ENCODE measurements at places on chromosomes 2 and 18.

GRCh38 chr2:63796796-63797195 lies 44.9 kb upstream of the UGP2 start:
- no peak for DNase-seq

- DNase-seq: no peak
Measured at GRCh38 chr18:2424420-2424819, 146.9 kb downstream of the METTL4 start.

DNA sequence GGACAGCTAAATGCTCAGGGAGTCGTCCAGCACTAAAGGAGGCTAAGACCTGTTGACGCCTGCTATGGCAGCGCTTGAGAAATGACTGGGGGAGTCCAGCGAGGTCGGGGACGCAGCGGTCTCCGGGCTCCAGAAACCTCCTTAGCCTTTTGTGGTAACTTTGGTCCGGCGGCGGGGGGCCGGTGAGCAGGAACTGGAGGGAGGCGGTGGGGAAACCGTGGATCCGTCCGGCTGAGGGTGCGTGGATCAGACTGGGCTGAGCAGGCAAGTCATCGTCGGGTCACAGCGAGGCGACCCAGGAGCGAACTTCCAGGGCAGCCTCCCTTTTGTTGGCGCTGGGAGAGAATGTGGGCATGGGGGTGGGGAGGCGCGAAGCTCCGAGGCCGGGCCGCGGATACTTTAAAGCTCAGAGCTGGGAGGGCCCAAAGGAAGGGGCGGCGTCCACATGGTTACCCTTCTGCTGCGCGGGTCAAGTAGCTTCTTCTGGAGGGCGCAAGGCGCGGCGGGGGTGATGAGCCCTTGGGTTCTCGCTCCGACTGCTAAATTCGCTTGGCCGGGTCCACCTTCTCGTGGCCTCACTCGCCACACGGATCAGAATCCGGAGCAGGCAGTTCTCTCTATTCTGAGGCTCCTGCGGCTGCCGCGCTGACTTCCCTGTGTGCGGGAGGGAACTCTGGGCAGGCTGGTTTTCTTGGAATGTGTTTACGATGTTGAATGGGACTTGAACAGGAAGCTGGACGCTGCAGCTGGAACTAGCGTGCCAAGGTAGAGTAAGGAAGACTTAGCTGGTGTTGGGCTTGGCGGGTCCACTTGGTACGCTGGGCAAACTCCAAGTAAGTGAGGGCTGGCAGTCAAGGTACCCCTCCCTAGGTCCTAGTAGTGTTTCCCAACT lies 920 bp downstream of the GULP1 start:
- peak; percentile 78 for DNase-seq

- DNase-seq: no peak
Measured at GRCh38 chr18:22641958-22642357, 224.2 kb upstream of the CTAGE1 start.

DNA sequence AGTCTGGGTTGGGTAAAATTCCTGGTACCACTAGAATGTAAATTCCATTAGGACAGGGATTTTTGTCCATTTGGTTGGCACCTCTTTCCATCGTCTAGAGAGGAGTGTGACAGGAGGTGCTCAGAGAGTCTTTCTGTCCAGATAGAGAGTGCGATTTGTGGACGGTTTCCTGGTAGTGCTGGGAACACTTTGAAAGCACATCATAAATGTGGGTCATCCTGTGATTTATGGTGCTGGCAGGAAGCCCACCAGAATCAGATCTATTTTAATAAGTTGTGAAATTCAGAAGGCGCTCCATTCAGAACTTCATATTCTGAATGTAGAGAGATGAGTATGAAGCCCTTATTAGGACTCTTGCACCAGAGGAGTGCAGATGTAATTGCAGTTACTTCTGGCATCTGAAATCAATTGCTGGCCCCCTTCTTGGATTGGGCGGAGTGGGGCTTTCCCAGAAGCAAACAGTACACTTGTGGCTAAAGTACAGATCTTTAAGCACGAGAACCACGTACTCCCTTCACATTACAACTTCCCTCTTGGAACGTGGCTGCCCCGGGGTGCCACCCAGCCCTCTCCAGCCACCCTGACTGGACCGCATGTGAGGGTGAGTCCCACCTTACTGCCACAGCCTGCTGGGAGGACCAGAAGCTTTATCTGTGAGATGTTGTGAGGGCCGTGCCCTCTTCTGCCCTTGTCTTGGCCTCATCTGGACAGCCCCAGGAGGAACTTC lies 243.2 kb downstream of the MYO3B start:
- DNase-seq: no peak

DNA sequence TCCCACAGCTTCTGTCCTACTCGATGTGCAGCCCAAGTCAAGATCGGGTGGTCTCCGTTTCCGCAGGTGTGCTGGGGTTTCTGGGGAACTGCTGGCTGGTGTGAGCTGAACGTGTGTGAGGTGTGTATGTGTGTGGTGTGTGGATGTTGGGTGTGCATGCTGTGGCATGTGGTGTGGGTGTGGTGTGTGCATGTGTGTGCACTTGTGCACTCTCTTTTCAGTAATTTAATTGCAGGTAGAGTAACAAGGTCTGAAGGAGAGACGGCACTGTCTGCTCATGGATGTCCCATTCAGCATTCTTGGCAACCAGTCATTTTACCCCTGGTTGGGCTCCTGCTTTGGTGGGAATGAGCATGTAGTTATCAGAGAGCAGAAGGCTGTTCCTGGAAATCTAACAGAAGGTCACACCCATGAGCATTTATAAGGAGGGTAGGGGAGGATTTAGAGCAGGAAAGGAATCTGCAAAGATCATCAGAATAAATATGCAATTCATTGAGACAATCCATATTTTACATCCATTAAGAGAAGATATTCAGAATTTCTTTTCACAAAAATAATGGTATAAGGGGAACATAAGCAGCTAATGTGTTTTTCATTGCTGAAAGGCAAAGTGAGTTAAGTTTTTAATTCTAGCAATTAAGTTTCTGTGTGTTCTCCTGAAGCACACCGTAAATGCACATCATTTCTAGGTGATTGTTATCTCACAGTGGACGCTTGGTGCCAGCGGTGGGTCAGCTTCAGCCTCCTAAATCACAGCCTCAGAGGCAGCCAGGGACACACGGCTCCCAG lies 60.7 kb downstream of the ADI1 start:
- DNase-seq: no peak

DNA sequence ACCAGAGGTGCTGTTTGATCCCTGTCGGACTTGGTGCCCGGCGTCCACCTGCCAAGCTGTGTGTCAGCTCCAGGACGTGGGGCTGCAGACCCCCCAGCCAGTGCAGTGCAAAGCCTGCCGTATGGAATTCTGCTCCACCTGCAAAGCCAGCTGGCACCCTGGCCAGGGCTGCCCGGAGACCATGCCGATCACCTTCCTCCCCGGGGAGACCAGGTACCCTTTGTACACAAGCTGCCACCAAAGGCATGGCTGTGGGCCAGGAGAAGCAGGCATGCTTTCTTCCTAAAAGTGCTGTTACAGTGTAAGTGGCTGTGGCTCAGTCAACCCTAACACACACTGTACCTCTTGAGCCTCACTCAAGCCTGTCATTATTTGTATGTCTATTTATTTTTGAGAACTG lies 103.3 kb downstream of the RNF144A start:
- DNase-seq: no peak

- DNase-seq: no peak
Measured at GRCh38 chr18:32258558-32259204, 68.8 kb downstream of the MEP1B start.

DNA sequence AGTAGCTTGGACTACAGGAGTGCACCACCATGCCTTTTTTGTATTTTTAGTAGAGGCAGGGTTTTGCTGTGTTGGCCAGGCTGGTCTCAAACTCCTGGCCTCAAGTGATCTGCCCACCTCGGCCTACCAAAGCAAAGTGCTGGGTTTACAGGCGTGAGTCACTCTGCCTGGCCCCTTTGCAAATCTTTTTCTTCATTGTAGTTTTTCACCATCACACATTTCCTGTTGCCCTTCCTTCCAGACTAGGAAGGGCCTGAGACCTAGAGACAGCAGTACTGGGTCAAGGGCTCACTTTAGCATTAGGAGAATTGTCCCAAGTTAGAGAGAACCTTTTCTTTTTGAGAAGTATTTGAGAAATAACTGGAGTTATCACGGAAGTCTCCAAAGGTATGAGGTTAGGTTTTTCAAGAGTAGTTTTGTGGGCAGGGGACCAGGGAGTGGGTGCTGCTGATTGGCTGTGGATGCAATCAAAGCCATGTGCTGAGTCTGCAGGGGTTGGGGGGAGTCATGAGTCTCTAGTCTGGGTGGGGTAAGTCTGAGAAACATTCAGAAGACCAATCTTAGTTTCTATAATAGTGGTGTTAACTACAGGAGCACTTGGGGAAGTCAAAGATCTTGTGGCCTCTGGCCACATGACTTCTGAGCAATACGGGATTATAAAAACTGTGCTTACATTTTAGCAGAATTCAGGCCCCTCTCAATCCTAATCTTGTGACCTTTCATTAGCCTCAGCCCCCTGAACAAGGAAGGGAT lies 23.7 kb downstream of the B3GNT2 start:
- DNase-seq: no peak

DNA sequence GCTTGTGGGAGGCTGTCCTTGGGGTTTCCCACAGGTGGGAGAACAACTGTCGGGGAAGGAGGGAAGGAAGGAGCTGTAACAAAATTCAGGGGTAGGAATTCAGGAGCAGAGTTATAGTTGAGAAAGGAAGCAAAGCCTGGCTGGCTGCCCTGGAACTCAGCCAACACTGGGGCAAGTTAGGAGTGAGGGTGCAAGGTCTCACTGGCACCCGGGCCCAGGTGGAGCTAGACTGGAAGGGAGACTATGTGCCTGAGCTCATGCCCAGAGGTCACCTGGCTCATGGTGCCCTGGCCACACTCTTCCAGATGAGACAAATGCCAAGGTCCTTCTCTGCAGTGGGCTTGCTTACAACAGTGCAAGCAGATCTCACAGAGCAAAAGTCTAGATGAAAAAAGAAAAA lies 75.6 kb upstream of the ARHGAP28 start:
- DNase-seq: no peak

GRCh38 chr2:108074946-108075345 lies 88.6 kb downstream of the SLC5A7 start:
- DNase-seq: no peak

DNA sequence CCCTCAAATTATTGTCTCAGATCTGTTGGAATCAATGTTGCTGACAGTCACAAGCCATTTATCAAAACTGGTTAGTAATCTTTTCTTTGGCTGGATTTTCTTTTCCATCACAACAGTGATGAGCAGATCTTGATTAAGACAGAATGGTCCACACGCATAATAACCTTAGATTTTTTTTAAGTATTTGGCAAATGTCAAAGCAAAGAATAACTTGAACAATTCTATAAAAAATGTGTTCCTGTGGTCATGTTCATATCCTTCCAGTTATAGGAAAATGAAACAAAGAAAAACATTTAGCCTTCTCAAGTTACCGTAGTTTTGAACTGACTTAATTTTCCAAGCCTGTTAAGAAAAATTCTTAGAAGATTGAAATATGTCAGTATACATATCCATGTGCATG lies 659.9 kb upstream of the ID2 start:
- no peak for DNase-seq

DNA sequence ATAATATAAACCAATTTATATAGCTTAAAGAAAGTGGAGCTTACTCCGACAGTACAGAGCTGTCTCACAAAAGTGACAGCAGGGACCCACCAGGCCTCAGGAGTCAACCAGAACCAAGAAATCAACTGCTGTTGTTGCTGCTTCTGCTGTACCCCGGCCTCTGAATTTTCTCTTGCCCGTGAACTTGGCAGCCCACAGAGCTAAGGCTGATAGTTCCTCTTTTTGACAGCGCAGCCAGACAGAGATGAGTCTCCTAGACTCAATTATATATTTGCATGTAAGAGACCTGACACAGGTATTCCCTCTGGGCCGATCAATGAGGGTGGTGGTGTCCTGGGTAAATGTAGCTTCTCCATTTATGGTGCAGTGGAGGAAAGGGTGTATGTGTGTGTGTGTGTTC lies 109.4 kb downstream of the KCTD1 start:
- no peak for DNase-seq

DNA sequence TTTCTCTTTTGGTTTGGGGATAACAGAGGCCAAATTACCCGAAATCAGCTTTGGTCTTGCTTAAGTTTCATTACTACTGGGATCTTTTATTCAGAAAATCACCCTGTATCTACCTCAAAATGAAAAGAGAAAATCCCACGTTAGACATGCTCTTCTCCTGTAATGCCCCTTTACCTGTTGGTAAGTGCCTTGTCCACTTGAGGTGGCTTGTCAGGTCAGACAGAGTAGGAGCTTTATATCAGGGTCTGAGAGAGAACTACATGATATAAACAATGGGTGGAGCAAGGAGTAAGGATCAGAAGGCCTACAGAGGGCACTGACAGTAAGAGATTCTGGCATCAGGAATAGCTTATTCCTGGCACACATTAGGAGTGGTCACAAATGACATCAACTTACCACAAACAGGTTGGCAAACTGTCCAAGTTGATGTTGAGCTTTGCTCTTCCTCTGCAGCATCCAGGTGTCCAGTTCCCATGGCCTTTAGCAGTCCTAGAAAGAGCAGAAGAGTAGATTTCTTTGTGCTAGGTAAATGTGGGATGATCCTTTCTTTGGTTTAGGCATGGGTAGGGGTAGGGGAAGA lies at the start of gene REG1B:
TSS of gene REG1B (minus strand) at position 209 of the 580 bp plus-strand sequence. CDS start 381 bp downstream, outside the sequence.
- no peak for DNase-seq

GRCh38 chr18:54444319-54444914 lies 86.7 kb downstream of the C18orf54 start:
- peak; percentile 41 for DNase-seq

DNA sequence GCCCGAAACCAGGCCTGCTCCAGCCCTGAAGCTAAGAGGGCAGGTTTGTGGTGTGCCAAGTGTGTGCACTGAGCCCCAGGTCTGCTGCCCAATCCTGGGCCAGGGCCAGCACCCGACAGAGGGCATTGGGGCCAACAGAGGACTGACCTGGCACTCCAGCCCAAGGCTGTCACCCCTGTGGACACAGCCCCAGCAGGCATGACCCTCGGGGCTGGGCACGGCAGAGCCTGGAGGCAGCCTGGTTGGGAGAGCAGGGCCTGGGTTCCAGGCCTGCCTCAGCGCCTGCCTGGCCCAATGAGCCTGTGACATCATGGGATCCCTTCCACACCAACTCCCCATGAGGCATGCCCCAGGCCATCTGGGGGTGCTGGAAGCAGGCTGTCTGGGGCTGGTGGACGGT lies 10.8 kb upstream of the SNED1 start:
- DNase-seq: no peak

DNA sequence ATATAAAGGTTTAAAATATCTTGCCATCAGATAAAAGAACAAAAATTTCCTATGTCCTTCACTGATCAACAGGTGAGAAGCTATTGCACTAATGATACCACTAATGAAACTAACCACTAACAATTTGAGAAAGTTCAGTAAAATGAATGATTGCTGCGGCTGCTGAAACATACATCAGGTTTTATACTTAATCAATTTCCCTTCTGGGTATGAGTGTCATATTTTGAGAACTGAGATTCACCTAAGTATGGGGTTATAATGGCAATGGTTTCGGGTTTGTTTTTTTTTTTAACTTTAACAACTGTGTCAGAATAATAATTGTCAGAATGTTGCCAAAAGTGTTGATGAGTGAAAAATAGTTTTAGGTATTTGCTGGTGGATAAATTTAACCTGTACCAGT lies 151.3 kb upstream of the SLC39A10 start:
- DNase-seq: no peak

- DNase-seq: no peak
Measured at GRCh38 chr2:175461839-175462238, 280.3 kb upstream of the ATP5MC3 start.
